ENCODE measurements at places on chromosomes 12 and 14.

- no peak for DNase-seq
Observed at GRCh38 chr12:3557791-3558620, 67.0 kb downstream of the PRMT8 start.

- DNase-seq = no peak
Observed at GRCh38 chr14:33714527-33715226, 236.2 kb downstream of the EGLN3 start.

DNA sequence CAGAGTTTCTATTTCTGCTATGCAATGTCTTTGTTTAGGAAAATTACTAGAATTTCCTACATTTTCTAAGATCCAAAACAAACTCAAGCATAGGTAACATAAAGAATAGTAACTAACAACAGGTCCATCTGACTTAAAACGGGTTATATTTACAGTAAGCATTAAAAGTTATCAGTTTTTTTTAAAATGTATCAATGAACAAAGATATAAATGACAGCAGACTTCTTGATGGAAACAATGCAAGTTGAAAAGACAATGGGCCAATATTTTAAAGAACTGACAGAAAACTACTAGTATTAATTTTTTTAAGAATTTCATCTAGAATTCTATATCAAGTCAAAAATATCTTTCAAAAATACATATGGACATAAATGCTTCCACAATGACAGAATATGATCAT lies 367.1 kb upstream of the MGAT4C start:
- no peak for DNase-seq

- DNase-seq = peak; percentile 84
Observed at GRCh38 chr14:104383996-104384775, 195.4 kb upstream of the C14orf180 start.

DNA sequence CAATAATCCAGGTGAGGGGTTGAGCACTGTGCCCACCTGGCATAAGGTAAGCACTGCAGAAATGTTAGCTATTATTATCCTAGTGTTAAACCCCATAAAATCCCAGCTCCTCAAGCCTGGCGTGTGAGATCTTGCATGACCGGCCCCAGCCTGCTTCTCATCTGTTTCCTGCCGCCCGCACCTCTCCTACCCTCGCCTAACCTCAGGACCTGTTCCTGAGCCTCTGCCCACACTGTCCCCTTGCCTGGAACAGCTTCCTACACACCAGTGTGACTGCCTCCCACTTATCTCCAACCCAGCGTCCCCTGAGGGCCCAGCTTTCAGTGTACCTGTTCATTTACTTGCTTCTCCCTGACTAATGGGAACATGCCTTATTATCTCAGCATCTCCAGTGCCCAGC lies 24.7 kb downstream of the ISCA2 start:
- no peak for DNase-seq

DNA sequence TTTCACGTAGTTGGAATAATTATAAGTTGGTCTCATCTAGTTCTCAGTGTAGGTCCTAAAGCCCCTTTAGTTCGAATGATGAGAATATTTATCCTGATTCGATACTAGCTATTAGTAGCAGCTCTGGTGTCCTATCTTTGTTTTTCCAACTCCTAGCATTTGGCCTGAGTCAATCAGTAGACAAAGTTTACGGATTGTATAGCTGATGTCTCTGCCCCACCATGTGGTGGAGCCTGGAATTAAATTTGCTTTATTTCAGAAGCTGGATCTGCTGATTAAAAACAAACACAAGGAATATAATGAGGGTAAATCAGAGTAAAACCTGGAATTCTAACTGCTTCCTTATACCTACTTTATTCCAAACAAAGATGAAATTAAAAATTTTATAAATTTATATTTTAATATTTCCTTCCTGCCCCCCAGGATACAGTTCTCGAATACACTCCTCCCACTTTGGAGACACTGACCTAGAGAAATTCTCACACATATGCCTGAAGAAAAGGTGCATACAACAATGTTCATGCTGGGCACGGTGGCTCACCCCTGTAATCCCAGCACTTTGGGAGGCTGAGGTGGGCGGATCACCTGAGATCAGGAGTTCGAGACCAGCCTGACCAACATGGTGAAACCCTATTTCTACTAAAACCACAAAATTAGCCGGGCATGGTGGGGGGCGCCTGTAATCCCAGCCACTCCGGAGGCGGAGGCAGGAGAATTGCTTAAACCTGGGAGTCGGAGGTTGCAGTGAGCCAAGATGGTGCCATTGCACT lies 7.6 kb upstream of the BRMS1L start:
- peak; percentile 49 for DNase-seq

DNA sequence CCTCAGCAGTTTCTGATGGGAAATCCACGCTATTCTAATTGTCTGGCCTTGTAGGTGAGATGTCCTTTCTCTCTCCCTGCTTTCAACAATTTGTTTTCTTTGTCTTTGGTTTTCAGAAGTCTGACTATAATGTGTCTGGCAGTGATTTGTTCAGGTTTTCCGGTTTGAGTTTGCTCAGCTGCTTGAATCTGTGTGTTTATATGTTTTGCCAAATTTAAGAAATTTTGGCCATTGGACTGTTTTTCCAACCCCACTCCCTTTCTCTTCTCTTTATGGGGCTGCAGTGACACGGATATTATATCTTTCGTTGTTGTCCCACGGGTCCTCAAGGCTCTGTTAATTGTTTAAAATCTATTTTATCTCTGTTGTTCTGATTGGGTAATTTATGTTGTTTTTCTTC lies 105.0 kb downstream of the ADGRD1 start:
- no peak for DNase-seq

- DNase-seq = no peak
Observed at GRCh38 chr12:13248964-13249363, 52.4 kb downstream of the EMP1 start.

DNA sequence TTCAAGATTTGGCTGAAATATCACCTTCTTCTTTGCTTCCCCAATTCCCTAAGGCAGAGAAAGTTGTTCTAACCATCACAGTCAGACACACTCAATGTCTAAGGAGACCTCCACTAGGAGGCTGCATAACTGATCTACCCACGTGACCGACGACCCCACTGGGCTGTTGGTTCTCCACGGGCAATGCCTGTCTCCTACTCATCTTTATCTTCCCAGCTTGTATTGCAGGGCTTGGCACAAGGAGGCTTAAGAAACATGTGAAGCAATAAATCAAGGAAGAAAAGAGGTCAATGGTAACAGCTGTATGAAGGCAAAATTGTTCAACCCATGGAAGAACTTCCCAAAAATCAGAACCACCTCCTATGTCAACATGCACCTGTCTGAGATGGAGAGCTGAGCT lies 27.1 kb downstream of the NT5DC3 start:
- DNase-seq = no peak

- DNase-seq = no peak
Observed at GRCh38 chr14:32494609-32495434, 165.7 kb downstream of the AKAP6 start.

DNA sequence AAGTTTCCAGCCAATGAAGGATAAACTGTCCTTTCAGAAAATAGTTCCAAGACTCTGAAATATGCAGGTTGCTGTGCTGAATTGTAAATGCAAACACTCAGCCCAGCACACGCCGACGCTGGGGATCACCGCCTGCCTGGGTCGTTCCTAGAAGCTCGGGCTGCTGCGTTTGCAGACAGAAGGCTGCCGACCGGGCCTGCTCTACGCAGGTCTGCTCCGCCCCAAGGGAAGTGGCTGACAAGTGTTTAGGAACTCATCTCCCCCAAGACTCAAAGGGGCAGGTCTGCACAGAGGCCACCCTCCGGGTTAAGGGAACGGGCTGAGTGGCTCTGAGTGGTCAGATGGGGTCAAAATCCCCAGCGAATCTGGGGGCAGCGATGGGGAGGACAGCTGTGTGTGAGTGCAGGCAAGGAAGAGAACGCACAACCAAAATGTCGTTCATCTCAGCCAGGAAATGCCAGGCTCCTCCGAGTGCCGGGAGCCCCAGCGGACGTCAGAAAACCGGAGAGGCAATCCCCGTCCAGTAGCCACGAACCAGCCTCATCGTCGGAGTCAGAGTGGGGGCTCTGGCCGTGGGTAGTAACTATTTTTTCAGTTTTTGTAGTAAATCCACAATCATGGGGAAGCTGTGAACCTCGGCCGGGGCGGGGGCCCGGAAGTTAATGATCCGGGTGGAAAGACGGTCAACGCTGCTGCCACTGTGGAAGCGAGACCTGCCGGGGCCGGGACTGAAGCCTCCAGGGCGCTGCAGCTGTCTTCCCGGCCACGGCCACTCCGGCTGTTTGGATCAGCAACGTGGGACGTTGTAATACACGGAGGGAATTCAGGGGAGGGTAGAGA lies 6.0 kb downstream of the GALNT9 start:
- no peak for DNase-seq

GRCh38 chr12:112992541-112993398 lies 14.5 kb downstream of the OAS2 start:
- DNase-seq = peak; percentile 31

DNA sequence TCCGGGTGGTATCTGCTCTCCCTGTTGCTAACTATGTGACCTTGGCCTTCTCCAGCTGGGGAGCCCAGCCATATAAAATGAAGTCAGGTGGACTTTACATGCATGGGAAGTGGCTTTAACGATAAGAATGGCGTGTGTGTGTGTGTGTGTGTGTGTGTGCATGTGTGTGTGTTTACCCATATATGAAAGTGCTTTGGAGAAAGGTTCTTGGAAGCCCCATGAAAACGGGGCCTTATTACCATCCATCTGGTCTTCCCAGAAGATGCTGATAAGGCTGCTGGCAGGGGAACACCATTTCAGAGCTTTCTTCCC lies 94.8 kb downstream of the LRRC74A start:
- no peak for DNase-seq

DNA sequence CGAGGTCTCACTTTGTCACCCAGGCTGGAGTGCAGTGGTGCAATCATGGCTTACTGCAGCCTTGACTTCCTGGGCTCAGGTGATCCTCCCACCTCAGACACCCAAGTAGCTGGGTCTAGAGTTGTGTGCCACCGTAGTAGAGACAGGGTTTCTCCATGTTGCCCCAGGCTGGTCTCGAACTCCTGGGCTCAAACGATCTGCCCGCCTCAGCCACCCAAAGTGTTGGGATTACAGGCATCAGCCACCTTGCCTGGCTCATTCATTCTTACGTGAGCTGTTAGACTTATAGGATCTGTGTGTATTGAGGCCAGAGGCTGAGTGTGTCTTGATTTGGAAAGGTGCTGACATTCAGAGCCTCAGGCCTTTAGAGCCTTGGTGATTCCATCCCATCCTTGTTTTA lies 128.1 kb downstream of the SLC25A47 start:
- DNase-seq = no peak

DNA sequence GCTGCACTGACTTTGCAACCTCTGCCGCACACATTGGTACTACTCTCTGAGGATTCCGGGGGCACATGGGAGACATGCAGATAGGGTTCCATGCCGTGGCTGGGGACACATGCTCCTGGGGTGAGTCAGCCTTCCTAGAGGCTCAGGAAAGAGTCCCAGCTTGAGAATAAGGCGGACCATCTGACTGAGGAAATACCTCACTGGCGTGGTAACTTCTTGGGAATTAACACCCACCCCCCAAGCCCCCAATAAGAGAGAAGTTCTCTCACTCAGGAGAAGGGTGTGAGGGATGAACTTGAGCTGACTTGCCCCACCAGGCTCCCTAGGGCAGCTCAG lies 23.2 kb downstream of the PLXNC1 start:
- no peak for DNase-seq

- DNase-seq = no peak
Observed at GRCh38 chr12:131826097-131826928, 1.9 kb upstream of the MMP17 start.

GRCh38 chr12:20403230-20403629 lies 34.9 kb downstream of the PDE3A start:
- DNase-seq = no peak

- DNase-seq = no peak
Observed at GRCh38 chr14:29301571-29301970, 535.0 kb downstream of the FOXG1 start.

DNA sequence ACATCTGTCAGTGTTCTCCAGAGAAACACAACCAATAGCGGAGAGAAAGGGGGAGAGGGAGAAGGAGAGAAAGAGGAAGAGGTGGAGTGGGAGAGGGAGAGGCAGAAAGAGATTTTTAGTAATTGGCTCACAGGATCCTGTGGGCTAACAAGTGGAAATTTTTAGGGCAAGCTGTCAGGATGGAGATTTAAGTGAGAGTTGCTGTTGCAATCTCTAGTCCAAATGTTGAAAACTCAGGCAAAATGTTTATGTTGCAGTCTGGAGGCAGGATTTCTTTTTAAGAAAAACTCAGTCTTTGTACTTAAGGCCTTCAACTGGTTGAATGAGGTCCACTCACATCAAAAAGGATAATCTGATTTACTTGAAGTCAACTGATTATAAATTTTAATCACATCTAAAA lies 12.5 kb upstream of the GLIPR1L2 start:
- DNase-seq = no peak

DNA sequence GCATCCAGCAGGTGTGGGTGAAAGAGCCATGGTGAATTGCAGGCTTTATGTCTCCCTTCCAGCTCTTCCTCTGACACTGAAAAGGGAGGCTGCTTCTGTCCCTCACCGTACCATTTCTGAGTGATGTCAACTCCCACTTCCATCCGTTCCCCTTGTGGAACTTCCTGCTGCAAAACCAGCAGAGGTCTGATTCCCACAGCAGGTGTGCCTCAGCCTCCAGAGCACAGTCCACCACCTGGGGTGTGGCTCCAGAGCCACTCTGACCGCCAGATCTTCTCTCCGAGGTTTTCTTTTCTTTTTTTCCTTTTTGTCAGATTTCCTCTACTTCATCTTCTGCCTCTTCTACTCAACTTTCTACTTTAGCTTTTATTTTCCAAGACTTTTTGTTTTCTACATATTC lies 62.7 kb downstream of the CDC42BPB start:
- no peak for DNase-seq

DNA sequence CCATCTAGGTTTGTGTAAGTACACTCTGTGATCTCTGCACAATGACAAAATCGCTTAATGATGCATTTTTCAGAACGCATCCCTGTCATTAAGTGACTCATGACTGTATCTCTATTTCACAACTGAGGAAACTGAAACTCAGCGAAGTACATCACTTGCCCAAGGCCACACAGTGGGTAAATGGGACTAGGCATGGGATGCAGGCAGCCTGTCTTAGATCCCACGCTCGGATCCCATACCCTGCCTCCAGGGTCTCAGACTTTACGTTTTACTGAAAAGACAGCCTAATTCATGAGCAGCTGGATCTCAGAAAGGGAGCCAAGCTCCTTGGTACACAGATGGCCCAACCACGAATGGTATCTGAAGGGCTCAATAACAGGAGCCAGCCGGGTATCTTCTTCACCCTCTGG lies 2.4 kb upstream of the MLEC start:
- DNase-seq = no peak

- no peak for DNase-seq
Observed at GRCh38 chr12:4956054-4956453, 46.3 kb downstream of the KCNA1 start.

DNA sequence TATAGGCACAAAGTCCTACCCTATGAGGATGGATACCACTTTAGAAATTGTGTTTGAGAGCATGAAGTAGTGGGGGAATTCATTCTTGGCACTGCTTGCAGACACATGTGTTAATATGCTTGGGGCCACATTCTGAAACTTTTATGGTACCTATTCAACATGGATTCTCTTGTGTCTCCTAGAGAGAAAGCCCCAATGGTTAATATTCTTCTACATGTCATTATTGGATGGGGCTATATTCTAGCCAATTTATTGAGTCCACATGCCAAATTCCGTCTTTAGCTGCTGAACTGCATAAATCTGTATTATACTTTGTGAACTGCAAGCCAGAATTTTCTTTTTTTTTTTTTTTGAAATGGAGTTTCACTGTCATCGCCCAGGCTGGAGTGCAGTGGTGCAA lies 140.0 kb downstream of the KICS2 start:
- DNase-seq = no peak
